Ureter (tissue), 1 donor: ENCODE measurements at places on chromosomes 7 and 10.

DNA sequence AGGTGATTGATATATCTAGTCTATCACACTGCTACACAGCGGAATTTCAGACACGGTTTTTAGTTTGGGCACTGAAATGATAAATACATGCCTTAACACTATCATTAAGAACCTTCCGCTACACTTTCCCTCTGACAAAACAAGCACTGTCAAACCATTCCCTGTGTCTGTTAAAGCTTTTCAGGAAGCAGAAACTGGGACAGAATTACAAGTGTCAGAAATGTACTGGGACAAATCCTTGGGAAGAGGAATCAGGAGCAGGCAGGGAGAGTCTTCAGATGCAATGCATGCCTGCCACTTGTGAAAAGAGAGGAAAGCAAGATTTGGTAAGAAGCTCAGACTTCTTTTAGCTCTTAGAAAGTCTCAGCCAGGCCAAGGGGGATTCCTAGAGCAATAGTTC is 196.8 kb upstream of the PTPRZ1 start:
- no peak for DNase-seq

- peak; percentile 46 for DNase-seq
These were observed 701 bp upstream of the CUL1 start for GRCh38 chr7:148698007-148698396.

- DNase-seq = no peak
These were observed 24.0 kb downstream of the SLC25A13 start for GRCh38 chr7:96297876-96298275.

DNA sequence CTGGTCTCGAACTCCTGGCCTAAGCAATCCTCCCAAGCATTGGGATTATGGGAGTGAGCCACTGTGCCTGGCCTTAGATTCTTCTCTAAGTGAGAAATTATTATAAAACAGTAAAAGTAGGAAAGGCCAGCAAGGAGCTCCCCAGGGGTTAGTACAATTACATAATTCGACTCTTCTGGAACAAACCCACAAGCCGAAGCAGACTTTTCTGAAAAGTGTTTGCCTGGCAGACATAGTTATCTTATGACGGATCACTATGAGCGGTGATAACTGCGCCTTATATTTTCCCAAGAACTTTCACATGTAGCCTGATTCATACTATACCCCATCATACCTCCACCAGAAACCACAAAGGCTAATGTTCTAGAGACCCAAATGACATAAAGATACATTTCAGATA is 30.2 kb upstream of the SH3PXD2A start:
- no peak for DNase-seq

GRCh38 chr7:48312151-48312550 is 140.9 kb downstream of the ABCA13 start:
- DNase-seq = no peak

DNA sequence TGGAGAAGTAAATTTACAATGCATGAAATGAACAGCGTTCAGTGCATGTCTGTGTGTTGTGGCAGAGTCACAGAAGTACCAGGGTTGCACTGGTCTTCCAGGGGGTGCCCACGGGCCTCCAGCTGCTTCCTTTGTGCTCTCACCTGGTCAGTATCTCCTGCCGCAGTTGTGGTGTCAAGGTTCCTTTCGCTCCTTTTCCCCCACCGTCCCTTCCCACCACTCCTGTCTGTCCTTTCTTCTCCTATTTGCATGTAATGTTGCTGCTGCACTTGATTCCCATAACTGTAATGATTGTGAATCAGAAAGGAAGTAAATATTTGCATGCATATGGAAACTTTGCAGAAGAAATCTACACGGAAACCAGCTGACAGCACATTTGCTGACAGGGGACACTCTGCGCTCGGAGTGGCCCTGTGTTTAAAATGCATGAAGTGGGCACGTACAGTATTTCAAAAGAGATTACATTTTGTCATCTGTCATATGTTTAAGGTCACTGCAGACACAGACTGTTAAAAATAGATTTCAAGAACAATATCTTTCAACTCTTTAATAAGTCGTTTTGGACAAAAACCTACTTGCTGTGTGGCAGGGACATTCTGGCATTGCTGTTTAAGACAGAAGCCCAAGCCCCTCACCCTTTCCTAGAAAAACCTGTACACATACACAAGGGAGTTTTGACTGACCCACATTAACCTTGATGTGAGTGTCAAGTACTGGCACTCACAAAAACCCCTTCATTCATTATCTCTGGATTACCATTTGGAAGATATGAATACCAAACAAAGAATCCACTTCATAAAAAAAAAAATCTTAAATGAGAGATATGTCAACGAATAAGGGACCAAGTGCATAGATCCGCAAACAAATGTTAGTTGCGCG is 336.7 kb upstream of the KLF6 start:
- DNase-seq = no peak

DNA sequence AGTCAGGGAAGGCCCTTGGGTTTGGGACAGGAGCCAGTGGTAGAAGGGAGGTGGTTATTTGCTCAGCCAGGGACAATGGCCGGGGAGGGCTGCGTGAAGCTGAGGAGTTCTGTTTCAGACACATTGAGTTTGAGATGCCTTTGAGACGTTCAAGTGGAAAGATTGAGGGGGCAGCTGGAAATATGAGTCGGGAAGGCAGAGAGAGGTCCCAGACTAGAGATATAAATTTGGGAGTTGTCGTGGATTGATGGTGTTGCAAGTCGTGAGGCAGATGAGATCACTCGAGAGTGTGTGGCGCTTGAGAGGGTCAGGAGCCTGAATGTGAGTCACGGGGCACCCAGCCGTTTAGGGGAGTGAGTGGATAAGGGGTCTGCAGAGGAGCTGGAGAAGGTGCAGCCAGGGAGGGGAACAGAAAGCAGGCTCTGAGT is 73.3 kb downstream of the ZMIZ1 start:
- DNase-seq = no peak

GRCh38 chr7:70812511-70812910 is 319.4 kb upstream of the GALNT17 start:
- DNase-seq = no peak

- peak; percentile 47 for DNase-seq
These were observed 43.0 kb downstream of the GNA12 start for GRCh38 chr7:2800931-2801688.

DNA sequence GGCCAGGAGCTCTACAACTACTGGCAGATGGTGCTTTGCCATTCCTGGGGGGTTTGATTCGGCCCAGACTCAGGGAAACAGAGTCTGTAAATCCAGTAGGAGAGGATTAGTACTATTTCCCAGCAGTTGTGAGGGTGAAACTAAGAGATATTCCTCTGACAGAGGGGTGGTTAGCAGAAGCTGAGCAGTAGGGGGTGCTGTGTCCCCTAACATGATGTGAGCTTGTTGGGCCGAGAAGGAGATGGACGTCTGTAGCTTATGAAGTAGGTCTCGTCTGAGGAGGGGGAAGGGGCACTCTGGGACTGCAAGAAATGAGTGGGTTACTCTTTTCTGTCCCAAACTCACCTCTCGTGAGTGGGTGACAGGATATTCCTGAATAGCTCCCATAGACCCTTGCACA is 179.2 kb upstream of the MBL2 start:
- DNase-seq = peak; percentile 59

GRCh38 chr7:113562242-113562641 is 356.6 kb downstream of the PPP1R3A start:
- no peak for DNase-seq

- no peak for DNase-seq
These were observed 12.1 kb upstream of the PYROXD2 start for GRCh38 chr10:98427011-98427515.

DNA sequence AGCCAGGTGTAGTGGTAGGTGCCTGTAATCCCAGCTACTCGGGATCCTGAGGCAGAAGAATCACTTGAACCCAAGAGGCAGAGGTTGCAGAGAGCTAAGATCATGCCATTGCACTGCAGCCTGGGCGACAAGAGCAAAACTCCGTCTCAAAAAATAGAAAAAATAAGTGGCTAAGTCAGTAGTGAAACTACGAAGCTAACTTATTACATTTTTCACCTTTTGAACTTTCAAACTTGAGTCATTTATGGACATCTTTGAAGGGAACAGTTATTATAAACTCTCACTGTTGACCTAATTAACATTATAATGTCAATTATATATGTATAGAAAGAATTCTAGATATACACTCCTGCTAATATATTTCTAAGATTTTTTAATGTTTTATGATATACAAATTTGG is 541.5 kb upstream of the C7orf33 start:
- no peak for DNase-seq
